ENCODE measurements at places on chromosomes 11 and 22.

- DNase-seq = no peak
Observed at GRCh38 chr11:69079661-69080256, 31.0 kb downstream of the TPCN2 start.

DNA sequence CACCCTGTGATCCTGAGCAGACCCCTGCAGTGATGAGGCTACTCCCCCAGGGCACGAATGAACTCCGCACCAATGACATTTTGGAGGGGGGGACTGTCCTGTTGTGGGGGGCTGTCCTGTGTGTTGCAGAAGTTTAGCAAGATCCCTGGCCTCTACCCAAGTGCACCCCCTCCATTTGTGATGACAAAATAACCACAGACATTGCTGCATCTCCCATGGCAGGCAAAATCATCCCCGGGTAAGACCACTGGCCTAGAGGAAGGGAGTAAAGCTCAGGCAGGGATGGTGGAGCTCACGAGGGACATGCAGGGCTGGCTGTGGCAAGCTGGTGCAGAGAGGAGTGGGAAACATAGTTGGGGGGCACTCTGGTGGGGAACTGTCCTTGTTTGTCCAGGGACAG lies 40.6 kb downstream of the NECTIN1 start:
- no peak for DNase-seq

GRCh38 chr11:92276773-92277172 lies 52.2 kb downstream of the FAT3 start:
- DNase-seq = no peak

DNA sequence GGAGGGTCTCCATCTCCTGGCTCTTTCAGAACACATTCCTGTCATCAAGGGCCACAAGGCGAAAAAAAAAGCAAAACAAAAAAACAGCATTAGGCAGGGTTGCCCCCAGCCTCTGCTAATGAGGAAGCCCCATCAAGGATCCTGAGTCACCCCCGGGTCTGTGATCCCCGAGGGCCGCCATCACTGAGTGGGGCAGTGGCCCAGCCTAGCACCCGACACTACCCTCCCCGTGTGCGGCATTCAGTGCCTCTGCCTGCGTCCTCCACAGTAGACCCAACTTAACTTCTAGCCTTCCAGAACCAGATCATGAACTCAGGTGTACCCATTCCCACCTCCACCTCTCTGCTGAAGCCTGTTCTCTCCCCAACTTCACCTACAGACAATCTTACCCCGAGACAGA lies 6.6 kb upstream of the CDC42EP1 start:
- DNase-seq = no peak

Data from activated naive CD4-positive, alpha-beta T cell (primary cell).